ENCODE measurements at places on chromosomes 6 and 20.

- no peak for DNase-seq
These were observed 505.0 kb upstream of the SLC35B3 start for GRCh38 chr6:8940356-8940755.

DNA sequence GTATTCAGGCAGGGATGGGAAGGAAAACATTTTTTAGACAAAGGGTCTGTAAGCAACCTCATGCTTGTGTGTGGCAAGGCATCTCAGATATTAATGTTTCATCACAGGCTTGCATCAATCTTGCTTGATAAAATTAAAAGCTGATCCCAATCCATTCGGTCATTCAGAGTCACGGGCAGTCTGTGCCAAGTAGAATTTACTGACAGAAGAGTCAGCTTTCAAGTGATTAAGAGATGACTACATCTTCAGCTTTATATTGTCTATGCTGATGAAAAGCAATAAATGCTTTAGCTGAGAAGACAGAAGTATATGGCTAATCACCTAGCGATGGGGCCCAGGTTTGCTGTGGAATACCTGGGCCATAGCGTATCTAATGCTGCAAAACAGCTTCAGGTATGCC, 3.5 kb downstream of the PLEKHG1 start:
- DNase-seq, result no peak

- no peak for DNase-seq
These were observed 43.1 kb downstream of the SNAP25 start for GRCh38 chr20:10261702-10262101.

DNA sequence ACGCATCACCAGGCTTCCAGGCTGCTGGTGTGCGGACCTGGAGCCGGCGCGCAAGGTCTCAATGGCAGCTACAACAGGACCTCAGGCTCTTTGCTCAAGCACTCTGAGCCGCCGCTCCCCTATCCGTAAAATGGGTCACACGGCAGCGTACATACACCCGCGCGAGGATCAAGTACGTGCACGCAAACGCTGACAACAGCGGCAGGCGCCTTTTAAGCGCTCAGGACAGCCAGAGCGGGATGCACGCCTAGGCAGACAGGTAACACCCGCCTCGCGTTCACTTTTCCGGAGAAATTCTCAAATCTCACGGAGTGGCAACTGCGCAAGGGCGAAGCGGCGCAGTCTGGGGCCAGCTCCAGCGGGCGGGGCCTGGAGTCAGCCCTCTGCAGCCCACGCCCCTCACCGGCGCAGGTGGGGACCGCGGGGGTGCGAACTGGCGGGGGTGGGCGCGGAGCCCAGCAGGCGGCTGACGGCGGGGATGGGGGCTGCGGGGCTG, 535 bp downstream of the EXOC2 start:
- DNase-seq, result peak; percentile 81

- DNase-seq, result no peak
These were observed 372.1 kb upstream of the CNR1 start for GRCh38 chr6:88538130-88538706.

DNA sequence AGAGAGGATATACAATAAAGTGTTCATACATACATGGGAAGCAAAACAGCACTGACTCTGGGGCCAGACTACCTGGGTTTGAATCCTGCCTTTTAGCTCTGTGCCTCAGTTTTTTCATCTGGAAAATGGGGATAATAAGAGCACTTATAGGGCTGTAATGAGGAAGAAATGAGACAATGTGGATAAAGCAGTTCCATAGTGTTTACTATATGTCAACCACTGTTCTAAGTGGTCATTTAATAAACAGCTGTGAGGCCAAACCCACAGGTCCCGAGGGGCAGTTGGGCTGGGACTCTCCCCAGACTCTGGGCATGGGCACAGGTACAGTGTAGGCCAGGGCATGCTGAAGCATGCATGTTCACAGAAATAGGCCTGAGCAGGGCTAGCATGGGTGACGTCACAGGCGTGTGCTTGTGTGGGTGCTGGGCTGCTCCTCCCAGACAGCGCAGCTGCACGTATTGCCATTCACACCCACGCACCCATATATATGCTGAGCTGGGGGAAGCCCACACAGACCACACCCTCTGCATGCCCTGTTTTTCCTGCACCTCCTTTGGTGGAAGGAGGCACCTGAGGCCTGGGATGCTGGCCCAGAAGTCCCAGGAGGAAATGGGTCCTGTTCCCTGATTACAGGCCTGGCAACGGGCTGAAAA, 3.5 kb upstream of the PLCG1 start:
- DNase-seq, result peak; percentile 55

DNA sequence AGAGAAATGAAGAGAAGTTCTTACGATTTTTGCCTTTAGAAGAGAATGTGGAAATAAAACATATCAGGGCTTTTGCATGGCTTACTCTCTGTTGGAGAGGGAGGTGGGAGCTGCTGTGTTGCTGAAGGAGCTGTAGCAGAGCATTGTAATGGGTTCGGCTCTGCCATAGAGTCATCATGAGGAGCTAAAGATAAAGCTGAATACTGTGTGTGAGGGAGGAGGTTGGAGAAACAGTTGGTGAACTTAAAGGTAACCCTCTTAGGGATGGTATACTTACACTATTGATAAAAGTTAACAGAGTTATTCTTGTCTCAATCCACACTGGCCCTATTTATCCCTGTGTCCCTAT, 34.8 kb downstream of the CTNNBL1 start:
- no peak for DNase-seq

DNA sequence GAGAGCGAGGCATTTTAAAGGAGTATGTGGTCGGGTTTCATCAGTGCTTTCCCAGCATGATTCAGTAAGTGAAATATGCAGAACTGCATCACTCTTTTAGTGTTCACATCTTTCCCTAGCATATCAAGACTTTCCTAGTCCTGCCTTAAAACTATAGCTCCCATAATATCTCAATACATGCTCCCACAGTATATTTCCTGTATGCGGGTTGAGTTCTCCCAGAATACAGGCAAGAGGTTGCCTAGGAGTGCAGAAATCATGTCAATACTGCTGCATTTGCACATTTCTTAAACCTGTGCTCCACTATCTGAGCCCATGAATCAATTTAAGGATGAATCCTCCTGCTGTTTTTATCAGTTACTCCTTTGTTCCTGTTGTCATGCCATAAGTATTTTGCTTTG, 386.6 kb upstream of the SLC35B3 start:
- DNase-seq, result no peak

- no peak for DNase-seq
These were observed 94.2 kb upstream of the FLRT3 start for GRCh38 chr20:14431568-14431967.
